ENCODE measurements at places on chromosomes 2 and 18.

DNA sequence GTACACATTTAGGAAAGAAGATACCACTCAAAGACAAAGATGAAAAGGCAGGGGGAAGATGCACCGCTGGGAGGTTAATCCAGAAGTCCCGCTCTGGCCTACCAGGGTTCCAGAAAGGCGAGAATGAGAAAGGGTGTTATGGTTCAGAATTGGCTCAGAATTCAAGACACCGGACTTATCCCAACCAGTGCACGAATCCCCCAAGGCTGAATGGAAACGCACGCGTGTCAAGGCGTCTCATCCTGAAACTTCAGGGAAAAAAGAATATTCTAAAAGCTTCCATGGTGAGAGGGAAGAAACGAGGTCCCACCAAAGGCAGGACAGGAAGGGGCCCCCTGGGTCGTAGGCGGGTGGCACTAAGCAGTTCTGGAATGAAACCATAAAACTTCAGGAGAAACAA lies 71.9 kb downstream of the SLC66A2 start:
- DNase-seq, result no peak

GRCh38 chr2:127405255-127405610 lies 13.0 kb upstream of the PROC start:
- no peak for DNase-seq

DNA sequence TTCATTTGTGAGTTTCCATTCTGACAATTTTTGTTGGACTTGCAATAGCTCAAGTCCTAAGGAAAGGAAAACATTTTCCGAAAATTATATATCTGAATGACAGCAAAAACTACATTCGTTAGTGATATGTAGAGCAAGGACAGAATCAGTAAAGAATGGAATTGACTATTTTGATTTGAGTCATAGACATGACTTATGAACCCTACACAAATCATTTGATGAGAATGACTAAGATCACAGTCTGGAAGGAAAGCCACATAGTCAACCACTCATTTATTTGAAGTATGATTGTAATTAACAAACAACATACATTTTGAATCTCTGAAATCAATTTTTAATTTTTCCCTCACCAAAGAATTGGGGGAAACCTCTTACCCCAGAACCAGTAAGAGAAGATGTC lies 231.6 kb upstream of the CRIM1 start:
- no peak for DNase-seq

- no peak for DNase-seq
These were observed at the start of gene GAD1 for GRCh38 chr2:170816504-170817092. Gene GAD1 (plus strand): TSS chr2:170816887. CDS start chr2:170818592, 1,705 bp downstream.

GRCh38 chr2:119389615-119390306 lies 23.0 kb downstream of the DBI start:
- DNase-seq, result no peak

DNA sequence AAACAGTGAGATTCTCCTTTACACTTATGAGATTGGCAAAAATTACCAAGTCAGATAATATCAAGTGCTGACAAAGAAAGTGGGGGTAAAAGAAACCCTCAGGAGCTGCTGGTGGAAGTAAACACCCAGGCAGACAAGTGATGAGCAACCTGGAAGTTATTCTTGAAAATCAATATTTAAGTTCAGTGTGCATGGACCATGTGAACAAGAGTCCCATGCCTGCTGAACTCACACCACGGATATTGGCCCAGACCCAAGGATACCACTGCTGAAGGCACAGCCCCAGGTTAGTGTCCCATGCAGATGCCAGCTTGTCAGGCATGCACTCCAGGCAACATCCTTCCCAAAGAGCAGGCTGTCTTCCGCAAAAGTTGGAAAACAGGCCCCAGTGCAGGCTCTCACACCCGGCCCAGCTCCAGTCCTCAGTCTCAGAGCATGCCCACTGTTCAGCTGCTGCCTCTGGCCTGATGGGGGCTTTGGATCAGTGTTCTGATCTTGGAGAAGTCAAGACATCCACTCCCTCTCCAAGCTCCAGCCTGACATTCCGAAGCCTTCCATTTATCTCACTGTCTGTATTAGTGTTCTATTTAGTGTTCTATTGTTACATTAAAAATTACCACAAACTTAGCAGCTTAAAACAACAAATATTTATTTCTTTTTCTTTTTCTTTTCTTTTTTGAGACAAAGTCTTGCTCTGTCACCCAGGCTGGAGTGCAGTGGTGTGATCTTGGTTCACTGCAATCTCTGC lies 70.0 kb downstream of the HS1BP3 start:
- DNase-seq, result no peak

DNA sequence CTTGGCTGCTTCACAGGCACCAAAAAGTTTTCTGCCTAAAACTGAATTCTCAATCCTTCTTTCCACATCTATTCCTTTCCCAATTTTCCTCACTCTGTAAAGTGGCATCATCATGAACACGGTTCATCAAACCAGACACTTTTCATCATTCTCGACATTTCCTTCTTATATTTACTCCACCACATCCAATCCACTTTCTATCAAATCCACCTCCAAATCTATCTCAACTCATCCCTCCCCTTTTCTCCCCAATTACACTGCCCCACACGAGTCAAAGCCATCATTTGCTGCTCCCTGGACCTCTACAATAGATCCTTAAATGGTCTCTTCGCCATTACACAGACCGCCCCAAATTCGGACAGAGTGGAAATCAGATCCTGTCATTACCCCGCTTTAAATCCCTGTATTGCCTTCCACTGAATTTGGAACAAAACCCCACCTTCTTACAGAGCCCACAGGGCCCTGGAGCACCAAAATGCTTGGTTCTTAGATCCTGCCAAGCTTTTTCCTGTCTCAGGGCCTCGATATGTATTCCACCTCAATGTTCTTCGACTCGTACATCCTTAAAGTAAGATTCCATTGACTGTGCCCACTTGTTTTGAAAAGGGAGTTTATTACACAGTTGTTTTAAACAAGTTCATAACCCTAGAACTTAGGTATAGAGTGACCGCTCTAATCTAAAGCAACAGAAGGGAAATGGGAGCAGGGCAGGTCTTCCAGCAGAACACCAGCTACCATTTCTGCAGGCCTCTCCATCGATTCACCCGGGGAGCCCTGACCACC lies 856 bp downstream of the ACAA2 start:
- no peak for DNase-seq

Measured in nucleus accumbens (tissue), 56 donors.